Stimulated activated CD4-positive, alpha-beta T cell treated with anti-CD3 and anti-CD28 coated beads, Interleukin-12 subunit alpha, Interleukin-12 subunit beta, amount 100 ng/mL, for 48 hours (primary cell): ENCODE measurements at places on chromosomes 5 and 9.

- no peak for DNase-seq
Observed at GRCh38 chr5:135492319-135492626, 40.1 kb upstream of the TIFAB start.

DNA sequence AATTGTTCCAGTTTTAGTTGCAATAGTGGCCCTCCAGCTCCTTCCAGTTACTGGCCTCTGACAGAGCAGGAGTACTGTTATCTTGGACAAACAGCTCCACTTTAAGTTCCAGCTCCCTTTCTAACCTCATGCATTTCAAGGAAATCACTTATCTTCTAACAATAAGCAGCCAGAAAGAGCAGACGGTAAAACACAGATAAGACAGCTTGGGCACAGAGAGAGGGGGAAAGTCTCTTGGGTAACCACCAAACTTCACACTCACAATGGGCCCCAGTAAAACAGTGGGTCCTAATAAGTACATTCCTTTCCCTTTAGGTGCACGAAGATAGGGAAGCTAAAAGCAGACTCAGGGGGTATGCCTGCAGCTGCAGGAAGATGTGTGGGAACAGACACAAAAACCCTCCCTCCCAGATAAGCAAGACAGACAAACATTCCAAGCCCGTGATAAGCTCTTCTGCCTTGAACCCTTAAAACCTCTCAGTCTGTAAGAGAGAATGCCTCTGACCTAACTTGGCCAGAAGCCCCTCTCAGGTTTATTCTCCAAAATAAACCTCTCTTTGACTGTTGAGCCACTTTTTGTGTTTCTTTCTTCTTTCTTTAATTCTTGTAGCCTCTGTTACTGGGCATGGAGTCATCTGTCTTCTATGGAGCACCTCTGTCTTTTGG is 30.8 kb downstream of the OR1J1 start:
- DNase-seq: no peak

DNA sequence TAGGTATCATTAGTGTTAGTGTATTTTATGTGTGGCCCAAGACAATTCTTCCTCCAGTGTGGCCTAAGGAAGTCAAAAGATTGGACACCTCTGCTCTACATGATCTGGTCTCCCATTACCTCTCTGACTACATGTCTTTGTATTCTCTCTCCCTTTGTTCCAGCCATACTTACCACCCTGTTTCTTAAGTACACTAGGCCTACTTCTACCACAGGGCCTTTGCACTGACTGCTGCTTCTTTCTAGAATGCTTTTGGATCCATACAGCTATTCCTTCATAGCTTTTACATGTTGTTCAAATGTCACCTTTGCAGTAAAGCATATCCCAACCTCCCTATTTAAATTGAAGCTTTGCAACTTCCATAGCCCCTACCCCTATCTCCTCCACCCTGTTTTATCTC is 5.4 kb downstream of the XRCC4 start:
- no peak for DNase-seq

DNA sequence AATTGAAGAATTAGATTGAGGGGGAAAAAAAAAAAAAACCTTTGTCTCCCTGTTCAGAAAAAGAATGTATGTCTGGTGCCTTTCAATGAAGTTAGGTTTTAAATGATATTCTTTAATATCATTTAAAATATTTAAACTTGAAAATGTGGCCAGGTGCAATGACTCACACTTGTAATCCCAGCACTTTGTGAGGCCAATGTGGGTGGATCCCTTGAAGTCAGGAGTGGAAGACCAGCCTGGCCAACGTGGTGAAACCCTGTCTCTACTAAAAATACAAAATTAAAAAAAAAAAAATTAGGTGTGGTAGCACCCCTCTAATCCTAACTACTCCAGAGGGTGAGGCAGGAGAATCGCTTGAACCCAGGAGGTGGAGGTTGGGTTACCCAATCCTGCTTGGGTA is 111.1 kb upstream of the RASA1 start:
- DNase-seq: no peak

DNA sequence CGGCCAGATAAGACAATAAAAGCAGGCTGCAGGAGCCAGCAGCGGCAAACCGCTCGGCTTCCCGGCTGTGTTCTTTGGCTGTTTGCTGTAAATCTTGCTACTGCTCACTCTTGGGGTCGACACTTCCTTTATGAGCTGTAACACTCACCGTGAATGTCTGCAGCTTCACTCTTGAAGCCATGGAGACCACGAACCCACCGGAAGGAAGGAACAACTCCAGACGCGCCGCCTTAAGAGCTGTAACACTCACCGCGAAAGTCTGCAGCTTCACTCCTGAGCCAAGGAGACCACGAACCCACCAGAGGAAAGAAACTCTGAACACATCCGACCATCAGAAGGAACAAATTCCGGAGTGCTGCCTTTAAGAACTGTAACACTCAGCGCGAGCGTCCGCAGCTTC is 451.7 kb downstream of the AGTPBP1 start:
- no peak for DNase-seq

GRCh38 chr9:18775930-18776329 is 257.1 kb downstream of the SAXO1 start:
- no peak for DNase-seq

GRCh38 chr9:4320021-4320420 is 20.2 kb upstream of the GLIS3 start:
- no peak for DNase-seq

DNA sequence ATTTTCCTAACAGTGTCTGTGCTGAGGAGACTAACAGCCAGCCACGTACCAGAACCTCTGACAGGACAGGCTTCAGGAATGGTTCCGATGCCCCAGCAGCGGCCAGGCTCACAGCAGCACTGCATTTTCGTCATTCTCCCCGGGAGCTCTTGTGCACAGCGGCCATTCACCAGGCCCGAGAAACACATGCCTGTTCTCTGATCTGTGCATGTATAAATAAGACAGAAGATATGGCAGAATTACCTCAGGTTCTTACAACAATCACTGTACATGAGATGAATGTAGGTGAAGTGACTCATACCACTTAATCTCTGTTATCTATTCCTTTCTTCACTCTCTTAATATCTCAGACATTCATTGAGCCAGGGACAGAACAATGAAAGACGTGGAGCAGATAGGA is 143.0 kb downstream of the FBN2 start:
- DNase-seq: no peak

DNA sequence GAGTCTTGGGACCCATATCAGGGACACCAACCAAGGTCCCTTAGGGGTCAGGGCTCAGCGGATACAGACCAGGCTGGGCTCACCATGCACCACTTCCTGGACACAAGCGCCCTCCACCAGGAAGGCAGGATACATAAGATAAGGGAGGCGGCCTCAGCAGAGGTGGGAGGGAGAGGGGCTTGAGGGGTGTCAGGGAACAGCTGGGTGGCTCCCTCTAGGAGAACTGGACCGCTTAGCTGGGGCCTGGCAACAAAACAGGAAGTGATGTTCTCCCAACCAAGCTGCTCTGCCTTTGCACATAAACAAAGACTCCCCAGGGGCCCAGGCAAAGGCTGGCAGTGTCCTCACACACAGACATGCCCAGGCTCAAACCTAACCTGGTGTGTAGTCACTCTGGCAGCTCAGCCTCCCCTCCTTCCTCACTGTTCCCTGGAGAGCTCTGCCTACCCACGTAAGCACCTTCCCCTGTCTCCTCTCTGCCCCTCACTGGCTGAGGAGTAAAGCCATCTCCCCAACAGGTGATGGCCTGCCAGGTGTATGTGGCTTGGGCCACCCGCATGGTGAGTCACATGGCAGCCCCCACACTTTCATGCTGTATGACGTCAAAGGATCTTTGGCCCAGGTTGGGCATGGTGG is 5.8 kb upstream of the BICD2 start:
- no peak for DNase-seq

GRCh38 chr5:107129051-107129450 is 541.7 kb downstream of the EFNA5 start:
- no peak for DNase-seq

DNA sequence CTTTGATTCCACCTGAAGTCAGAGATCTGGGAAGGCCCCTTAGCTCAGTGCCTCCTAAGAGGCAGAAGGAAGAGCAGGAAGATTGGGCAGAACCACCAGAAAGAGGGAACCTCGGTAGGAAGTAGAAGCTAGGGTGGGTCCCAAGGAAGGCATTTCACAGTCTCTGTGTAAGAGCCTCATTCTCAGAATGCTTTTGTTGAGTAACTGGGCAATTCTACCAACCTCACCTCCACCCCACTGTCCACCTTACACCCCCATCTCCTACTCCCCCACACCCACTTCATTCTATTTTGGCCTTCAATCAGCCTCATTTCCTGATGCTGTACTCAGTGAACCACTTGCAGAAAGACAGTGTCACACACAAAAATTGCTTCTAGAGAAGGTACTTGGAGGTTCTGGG is 3.5 kb downstream of the HBEGF start:
- DNase-seq: no peak

GRCh38 chr9:105621001-105621400 is 41.3 kb upstream of the TAL2 start:
- no peak for DNase-seq

GRCh38 chr5:33855396-33855795 is 36.4 kb downstream of the ADAMTS12 start:
- DNase-seq: no peak

GRCh38 chr5:163760498-163760897 is 255.1 kb downstream of the MAT2B start:
- no peak for DNase-seq

GRCh38 chr9:123640792-123641222 is 284.8 kb downstream of the CRB2 start:
- DNase-seq: peak; percentile 39
